ENCODE measurements at places on chromosomes 5 and 9. TPM values are rescaled to one million over a fixed set of nuclear protein-coding genes. Genes with fewer than 3 reads are reported as not detected.

MTMR12 gene
- total RNA-seq, result 21.8 TPM

ITGA1 gene
- 1.6 TPM for total RNA-seq

RNF208 gene
- 1.9 TPM for total RNA-seq

PRRT1B gene
- 0.37 TPM for total RNA-seq

VLDLR gene
- total RNA-seq, result 23.6 TPM

MRPL36 gene
- 89.4 TPM for total RNA-seq

GNA14 gene
- total RNA-seq, result not detected

GPX8 gene
- 34.2 TPM for total RNA-seq

CCDC69 gene
- total RNA-seq, result 1.3 TPM

PCDHGC4 gene
- not detected for total RNA-seq

All from A549 treated with Hydrocortisone at 1 μM for 4 hours (cell line).